ENCODE measurements at places on chromosomes 4 and X.

DNA sequence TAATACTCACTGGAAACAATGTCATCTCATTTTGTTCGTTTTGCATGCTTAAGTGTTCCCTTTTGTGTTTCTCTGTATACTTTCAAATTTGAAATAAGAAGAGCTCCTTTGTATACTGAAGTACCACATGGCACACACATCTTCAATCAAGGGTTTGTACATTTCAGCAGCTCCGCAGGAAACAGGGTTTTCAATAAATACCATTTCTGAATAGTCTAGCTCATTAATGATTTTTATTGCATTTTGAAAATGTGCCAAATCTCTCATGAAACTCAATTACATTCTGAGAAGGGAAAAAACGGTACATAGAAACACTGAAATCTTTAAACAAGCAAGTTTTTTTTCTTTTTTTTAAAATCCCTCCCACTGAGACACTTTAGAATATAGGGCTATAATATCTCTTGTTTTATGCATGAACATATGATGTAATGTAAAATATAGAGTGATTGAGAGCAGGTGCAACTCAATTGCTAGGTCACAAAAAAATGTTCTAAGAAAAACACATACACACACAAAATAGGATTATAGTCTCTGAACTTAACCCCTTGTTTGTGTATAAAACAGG lies 914.2 kb upstream of the PCDH7 start:
- DNase-seq = no peak

DNA sequence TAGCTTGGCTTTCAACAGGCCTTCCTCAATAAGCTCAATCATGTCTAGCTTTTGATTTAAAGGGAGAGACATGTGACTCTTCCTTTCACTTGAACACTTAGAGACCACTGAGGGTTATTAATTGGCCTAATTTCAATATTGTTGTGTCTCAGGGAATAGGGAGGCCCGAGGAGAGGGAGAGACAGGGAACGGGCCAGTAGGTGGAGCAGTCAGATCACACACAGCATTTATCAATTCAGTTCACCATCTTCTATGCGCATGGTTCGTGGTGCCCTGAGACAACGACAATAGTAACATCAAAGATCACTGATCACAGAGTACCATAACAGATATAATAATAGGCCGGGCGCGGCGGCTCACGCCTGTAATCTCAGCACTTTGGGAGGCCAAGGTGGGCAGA lies 17.8 kb downstream of the ZNF81 start:
- no peak for DNase-seq

DNA sequence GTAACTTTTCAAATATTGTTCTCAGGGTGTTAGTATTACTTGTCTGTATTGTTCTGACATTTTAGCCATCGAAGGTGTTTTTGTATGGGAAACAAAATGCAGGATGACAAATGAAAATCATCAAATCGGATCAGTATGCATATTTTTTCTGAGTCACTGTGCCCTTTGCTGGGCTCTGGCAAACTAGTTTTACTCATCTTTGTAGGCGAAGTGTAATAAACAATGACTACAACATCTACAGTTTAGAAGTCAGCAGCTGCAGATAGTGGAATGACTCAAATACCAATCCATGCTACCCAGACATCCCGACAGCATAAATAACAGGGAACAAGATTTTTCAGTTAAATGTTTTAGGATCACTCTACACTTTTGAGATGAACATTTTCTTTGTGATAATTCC lies 557.3 kb upstream of the TENM3 start:
- DNase-seq = no peak

GRCh38 chr4:78938474-78938867 lies 767 bp downstream of the PAQR3 start:
- no peak for DNase-seq

DNA sequence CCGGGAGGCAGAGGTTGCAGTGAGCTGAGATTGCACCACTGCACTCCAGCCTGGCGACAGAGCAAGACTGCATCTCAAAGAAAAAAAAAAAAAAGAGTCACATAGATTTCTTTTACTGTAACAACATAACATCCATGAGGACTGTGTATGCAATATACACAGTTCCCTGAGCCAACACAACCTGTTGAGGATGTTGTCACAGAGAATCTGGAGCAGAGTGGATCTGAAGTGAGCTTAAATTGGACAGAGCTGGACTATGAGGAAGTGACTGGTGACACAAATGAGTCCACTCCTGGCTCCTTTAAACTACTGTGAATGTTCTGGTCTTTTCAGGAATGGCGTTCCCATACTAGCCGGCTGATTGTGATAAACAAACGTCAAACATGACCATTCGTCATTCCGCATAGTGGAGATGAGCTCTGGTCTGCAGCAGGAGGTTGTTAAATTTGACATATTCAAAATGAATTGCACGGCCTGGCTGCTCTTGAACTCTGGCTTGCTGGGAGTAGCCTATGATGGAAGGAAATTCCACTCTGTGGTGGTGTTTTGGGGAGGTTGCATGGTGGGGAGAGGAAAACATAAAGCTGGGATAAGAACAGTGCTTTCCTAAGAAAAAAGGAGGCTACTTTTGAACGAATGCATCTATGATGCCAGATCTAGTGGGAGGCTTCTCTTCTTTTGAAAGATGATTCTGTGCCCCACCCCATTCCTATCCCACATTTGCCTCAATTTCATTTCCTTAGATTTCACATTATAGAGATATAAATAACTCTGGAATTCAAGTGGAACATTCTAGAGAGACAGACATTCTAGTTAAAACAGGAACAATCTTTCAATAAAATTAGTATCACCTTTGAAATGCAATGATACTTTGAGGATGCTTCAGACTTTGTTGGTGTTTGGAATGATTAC lies 149.5 kb downstream of the SHROOM3 start:
- no peak for DNase-seq

DNA sequence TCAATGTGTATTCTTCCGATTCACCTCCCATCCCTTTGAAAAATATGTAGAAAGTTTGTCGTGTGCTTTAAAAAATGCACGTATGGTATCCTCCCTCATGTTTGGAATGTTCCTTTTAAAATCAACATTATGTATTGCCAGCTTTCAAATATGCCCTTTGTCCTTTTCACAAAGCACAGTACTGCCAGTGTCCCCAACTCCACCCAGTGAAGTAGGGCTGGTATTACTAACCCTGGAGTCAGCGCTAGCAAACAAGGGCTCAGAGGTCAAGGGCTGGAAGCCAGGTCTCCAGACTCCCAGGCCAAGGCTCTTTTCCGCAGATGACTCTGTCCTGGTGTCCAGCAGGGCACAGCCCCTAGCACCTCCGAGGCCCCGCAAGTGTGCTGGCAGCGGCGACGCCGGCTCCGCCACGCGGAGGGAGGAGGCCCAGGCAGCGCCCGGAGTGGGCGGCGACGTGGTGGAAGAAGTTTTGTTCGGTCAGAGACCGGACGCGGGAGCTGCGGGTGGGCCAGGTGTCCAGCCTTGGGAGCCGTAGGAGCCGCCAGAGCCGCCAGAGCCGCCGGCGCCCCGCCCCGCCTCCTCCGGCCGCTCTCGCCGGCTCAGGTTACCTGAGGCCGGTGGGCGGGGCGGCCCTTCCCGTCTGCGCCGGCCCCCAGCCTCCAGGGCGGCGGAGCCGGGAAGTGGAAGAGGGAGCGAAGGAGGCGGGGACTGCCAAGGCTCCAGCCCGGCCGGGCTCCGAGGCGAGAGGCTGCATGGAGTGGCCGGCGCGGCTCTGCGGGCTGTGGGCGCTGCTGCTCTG lies at the start of gene IL13RA1:
TSS of gene IL13RA1 (plus strand) at position 720 of the 799 bp plus-strand sequence. CDS start at position 753, 33 bp downstream.
- DNase-seq = peak; percentile 82

DNA sequence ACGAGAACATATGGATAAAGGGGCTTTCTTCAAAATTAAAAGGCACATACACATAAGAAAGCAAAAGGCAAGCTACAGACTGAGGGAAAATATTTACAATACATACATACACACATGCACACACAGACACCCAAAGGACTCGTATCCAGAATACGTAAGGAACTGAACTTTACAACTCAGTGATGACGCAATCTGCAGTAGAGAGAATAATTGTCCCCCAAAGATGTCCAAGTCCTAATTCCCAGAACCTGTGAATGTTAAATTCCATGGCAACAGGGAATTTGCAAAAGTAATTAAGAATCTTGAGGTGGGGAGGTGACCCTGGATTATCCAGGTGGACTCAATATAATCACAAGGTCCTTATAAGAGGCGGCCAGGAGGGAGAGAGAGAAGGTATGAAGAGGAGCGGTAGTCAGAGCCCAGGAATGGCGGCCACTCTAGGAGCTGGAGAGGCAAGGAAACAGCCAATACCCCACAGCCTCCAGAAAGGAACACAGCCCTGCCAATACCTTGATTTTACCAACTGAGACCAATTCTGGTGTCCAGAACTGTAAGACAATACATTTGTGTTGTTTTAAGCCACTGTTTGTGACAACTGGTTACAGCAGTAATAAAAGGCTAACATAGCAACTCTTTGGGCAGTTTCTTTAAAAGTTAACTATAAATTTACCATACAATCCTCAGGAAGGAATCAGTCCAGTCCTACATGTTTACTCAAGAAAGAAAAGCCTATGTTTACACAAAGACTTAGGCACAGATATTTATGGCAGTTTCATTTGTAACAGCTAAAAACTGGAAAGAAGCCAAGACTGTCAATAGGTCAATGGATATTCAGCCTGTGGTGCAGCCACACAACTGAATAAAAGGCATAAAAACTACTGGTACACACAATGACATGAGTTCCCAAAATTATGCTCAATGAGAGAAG lies 27.3 kb upstream of the STS start:
- no peak for DNase-seq

DNA sequence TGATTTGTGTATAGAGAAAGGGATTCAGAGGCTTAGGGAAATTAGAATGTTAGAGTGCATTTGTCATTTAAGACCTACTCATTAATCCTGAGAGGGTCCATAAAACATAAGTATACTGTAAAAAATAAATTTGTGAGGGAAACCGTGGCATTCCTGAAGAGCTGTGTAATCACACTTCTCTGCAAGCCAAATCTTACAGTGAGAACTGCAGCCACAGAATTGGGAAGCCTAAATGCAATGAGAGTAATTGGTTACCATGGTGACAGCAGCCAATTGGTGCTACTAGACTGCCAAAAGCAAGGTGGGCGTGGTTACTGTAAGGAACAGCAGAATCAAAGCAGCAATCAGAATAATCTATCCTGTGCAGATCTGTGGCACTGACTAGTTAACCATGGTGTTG lies 345.2 kb upstream of the GRID2 start:
- DNase-seq = no peak

- no peak for DNase-seq
These were observed 106.3 kb upstream of the TEX13D start for GRCh38 chrX:124226129-124226528.

- no peak for DNase-seq
These were observed 63.4 kb downstream of the DCUN1D4 start for GRCh38 chr4:51906167-51906958.

GRCh38 chrX:12583543-12583942 lies 207.7 kb upstream of the PRPS2 start:
- DNase-seq = no peak

DNA sequence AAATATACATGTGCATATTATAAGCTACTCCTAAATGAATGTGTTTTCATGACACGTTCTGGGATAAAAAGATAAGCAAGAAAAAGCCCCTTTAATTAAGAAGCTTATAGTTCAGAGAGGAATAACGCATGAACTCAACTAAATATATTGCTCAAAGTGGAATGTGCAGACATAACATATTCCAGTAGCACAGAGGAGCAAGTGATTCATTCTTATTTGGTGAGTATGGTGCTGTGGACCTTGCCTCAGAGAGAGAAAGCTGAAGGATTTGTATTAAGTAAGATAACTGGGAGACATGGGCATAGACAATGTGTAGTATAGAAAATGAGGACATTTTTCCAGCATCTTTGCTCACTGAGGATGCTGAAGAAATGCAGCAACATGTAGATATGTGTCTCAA lies 76.8 kb downstream of the CFAP299 start:
- no peak for DNase-seq

- DNase-seq = no peak
These were observed 184.8 kb downstream of the FBXW7 start for GRCh38 chr4:152351080-152351479.

DNA sequence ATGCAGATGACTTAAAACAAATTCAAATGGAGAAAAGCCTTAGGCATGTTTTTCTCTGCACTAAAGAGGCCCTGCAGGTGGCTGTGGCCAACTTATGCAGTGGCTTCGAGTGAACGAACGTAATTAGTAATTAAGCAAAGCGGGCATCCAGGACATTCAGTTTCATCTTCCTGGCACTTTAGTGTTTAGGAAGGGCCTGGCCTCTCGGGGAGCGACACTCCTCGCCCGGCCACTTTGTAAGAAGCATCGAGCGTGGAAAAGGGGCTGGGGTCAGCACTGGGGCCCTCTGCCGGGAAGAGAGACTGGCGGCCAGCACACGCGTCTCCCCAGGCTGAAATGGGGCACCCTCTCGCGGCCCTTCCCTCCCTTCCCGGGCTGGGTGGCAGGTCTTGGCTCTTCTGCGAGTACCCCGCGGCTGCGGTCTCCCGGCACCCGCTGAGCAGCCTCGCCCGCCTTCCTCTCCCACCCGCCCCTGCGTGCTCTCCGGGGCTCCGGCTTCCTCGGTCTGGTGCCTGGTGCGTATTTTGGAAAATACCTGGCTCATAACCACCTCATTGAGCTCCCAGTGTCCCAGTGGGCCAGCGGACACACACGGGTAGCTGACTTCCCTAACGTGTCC lies 677 bp upstream of the CYP4V2 start:
- peak; percentile 43 for DNase-seq

GRCh38 chr4:149164282-149164681 lies 651.4 kb downstream of the IQCM start:
- no peak for DNase-seq

- no peak for DNase-seq
These were observed 148.7 kb upstream of the NAP1L5 start for GRCh38 chr4:88846206-88846790.

DNA sequence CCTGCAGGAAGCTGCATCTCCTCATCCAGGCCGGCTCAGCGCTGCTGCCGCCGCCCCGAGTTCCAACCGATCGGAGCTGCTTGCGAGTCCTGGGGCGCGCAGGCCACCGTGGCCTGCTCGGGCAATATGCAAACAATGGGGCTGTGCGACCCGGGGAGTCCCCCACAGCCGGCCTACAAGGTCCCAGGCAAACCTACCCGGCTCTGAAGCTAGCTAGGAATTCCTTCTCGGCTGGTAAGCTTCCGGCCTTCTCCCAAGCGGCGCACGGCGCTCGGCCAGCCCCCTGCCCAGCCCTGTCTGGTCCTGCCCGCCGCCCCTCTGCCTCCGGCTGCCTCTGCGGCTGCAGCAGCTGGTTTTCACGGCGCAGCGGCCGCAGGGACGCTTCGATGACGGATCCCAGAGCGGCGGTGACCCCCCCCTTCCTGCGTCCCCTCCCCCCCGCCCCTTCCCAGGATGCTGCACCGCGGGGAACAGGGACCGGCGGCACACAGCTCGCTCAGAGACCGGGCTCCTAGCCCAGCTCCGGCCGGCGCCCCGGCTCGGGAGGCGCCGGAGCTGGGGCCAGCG lies 59.4 kb downstream of the TSC22D3 start:
- no peak for DNase-seq

Data from mesothelial cell of epicardium (in vitro differentiated cells).